ENCODE measurements at places on chromosomes 12 and 14. TPM values are rescaled to one million over a fixed set of nuclear protein-coding genes. Genes with fewer than 3 reads are reported as not detected.

GRCh38 chr12:31517994-31518393 lies 72.9 kb downstream of the DENND5B start:
- no peak for DNase-seq

GRCh38 chr14:35973770-35974169 lies 147.6 kb downstream of the BRMS1L start:
- no peak for DNase-seq

The KRT75 gene
- not detected for total RNA-seq

GRCh38 chr12:96988919-96989318 lies 81.9 kb downstream of the NEDD1 start:
- DNase-seq: no peak

GRCh38 chr14:57287745-57288144 lies 19.0 kb downstream of the AP5M1 start:
- no peak for DNase-seq

- no peak for DNase-seq
These were observed 59.8 kb downstream of the WASHC4 start for GRCh38 chr12:105167346-105167745.

The DAO gene
- total RNA-seq: not detected

GRCh38 chr12:52207895-52208294 lies 16.1 kb upstream of the KRT80 start:
- no peak for DNase-seq

GRCh38 chr12:114974826-114975639 lies 291.1 kb upstream of the TBX3 start:
- no peak for DNase-seq

- no peak for DNase-seq
These were observed 209.4 kb upstream of the PRICKLE1 start for GRCh38 chr12:42798811-42799438.

DNA sequence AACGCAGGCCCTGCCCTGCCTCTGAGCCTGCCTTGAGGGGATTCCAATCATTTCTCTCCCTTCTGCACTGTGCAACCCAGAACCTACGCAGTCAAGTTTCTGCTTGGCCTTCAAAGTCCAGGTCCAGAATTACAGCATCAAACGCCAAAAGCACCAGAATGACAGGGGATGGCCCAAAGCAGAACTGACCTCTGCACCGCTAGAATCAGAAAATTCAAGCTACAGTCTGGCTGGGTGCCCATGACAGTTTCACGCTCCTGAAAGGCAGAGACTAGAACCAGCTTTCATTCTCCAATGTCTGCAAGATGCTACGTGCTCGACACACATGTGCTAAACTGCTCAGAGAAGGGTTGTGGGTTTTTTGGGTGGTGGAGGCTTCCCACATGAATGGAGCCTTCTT lies 4.1 kb downstream of the CLMN start:
- no peak for DNase-seq

DNA sequence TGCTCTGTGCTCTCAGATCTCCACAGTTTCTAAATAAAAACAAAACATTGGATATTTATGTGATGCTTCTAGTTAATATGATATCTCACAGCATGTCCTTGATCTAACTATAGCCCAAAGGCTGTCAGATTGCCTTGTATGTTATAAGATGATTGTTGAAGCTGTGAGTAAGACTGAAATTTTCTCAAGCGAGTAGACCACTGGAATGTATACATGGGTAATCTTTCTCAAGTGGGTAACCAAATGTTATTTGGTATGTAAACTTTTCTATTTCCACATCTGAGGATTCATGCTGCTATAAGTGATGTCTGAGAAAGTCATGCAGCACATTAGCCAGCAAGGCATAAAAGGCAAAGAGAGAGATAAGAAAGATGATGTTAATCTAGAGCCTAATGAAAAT lies 886.7 kb downstream of the NRXN3 start:
- no peak for DNase-seq

DNA sequence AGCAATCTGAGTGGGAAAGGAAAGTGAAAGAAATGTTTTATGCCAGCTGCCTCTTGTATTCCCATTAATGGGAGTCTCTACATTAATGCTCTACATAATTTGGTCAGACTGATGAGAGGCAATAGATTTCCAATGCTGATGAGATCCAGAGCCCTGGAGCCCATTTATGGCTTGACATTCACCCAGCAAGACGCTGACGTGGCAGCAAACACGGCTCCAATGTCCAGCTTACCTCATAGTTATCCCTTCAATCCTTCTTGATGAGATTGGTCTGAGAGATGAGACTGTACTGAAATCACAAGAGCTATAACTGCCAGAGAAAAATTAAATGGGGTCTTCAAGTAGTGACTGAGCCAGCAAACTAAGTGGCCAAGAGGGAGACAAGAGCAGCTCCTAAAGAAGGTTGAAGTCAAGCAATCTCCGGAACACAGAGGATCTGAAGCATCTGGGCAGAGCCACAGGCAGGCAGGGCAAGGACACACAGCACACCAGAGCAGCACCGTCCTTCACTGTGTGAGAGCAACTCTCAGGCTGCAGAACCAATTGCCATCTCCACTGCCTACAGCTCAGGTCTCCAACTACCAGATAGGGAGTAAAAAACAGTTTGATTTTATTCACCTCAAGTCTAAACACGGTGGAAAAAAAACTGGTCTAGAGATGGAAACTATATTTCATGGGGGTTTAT lies 7.3 kb upstream of the MYO1A start:
- DNase-seq: no peak

- DNase-seq: no peak
These were observed 697 bp downstream of the ATP6V0A2 start for GRCh38 chr12:123712780-123713319.

- DNase-seq: no peak
These were observed 7.3 kb downstream of the ITFG2 start for GRCh38 chr12:2819810-2820209.

- DNase-seq: no peak
These were observed 295.8 kb upstream of the SEL1L start for GRCh38 chr14:81829447-81829846.

The MANSC1 gene
- 56.6 TPM for total RNA-seq

The HOTAIR gene
- total RNA-seq: 0.12 TPM

DNA sequence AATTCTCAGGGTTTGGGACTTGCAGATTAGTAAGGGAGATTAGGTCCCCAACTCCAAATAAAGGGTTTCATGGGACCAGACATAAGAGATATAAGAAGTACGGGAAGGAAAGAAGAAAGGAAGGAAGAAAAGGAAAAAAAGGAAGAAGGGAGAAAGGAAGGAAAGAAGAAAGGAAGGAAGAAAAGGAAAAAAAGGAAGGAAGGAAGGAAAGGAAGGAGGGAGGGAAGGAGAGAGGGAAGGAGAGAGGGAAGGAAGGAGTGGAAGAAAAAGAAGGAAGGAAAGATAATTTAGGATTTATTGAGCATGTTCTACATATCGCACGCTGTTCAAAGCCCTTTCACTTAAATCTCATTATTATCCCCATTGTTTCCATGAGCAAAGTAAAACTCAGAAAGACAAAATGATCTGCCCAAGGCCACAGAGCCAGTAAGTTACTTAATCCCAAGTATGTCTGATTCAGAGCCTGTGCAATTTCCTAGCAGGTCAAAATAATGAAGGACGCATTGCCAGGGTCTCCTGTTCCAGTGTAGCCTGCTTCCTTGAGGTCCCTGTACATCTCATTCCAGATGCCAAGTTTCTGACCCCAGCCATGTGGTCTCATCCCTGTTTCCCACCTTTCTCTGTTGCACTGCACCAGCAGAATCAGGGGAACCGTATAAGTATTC lies 3.9 kb upstream of the HDAC7 start:
- DNase-seq: no peak

GRCh38 chr12:905261-906031 lies 44.0 kb downstream of the RAD52 start:
- DNase-seq: no peak

GRCh38 chr12:90090929-90091651 lies 382.5 kb upstream of the ATP2B1 start:
- DNase-seq: no peak

DNA sequence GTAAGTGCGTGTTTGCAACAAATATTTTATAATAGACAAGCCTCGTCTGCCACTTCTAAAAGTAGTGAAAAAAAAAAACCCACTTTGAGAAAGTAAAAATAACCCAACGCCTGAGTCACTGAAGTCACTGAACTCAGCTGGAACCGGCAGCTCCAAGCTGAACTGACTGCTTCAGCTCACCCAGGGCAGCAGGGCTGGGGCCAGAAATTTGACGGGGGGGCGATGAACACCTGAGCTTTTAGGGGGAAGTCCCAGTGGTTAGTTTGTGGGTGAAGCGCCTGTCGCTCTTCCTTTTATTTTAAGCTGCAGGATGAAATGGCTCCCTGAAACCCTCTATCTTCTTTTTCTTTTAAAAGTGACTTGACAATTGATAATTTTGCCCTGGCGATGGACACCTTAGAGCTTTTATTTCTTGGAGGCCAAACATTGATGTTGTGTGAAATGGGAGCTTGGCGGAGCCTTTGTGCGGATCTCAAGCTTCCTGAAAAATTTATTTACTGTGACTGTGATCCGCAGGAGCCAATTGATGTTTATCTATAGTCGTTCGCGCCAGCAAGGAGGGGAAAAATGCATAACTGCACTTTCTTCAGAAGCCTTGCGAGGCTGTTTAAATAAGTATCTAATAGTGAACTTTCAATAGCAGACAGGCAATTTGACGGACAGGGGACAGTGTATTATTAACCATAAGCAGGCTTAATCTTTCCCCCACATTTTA lies 173.2 kb upstream of the MYL2 start:
- no peak for DNase-seq

DNA sequence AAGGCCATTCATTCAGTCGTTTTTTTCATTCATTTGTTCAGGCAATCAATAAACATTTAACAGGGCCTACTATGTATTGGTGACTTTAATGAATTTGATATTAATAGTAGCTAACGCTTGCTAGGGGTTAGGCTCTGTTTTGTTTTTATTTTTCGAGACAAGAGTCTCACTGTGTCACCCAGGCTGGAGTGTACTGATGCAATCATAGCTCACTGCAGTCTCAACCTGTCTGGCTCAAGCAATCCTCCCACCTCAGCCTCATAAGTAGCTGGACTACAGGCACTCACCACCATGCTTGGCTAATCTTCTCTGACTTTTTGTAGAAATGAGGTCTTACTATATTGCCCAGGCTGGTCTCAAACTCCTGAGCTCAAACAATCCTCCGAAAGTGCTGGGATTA lies 25.6 kb upstream of the MED13L start:
- no peak for DNase-seq

The PPP1R36 gene
- not detected for total RNA-seq

DNA sequence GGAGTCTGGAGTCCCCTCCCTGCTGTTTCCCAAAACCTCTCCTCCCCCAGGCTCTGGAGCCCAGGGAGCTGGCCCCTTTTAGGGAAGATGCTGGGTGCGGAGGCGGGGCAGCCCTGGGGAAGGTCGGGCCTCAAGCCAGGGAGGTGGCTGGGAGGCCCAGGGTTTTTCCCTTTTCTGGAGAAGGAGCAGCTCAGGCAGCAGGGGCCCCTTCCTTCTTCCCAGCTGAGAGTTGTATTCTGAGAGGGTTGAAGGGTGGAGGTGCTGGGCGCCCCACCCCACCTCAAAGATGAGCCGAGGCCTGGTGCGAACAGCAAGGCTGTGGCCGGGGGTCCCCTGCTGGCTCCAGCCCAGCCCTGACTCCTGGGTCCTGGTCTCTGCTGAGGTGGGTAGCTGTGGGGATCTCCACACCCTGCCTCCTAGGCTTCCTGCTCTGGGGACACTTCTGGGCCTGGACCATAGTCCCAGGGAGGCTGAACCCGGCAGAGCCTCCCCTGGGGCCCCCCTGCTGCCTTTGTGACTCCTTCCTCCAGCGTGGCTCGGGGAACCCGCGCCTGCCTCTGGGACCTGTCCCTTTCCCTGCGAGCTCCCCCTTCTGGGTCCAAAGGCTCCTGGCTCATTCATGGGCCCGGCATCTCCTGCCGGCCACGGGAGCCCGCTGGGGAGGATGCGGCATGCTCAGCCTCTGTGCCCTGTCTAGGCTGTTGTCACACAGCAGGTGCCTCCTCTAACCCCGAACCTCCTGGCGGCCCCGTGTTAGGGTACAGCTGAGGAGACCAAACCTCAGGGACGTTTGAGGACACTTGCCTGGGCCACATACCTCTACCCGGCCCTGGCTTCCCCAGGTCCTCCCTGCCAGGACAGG lies 4.4 kb downstream of the TRMT61A start:
- DNase-seq: no peak

DNA sequence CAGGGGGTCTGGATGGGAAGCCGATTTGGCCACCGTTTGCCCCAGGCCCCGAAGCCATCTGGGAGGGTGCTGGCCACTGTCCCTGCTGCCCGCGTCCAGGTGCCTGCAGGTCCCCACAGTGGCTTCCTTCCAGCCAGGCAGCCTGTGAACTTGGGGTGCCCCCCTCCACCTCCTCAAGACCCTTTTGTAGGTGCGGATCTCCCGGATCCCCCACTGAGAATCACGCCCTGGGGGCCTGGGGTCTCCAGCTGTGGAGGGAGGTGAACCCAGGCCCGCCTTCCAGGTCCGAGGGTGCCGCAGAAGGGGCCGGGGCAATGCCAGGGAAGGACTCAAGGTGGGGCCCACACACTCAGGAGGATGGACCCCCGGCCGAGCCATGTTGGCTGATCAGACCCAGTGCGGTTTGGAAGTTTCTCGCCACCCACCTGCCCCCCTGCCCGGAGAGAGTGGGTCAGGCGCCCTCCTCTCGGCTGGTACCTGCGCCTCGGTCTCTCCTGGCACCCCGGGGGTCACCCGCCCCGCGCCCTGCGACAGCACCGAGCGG lies 1.7 kb downstream of the MMP17 start:
- DNase-seq: no peak

The TDRD9 gene
- 0.10 TPM for total RNA-seq

GRCh38 chr14:50828721-50829488 lies 2.1 kb downstream of the NIN start:
- no peak for DNase-seq

GRCh38 chr12:65449400-65449799 lies 170.9 kb downstream of the MSRB3 start:
- DNase-seq: no peak

GRCh38 chr14:79144896-79145295 lies 974.7 kb downstream of the NRXN3 start:
- DNase-seq: no peak

GRCh38 chr12:94046626-94047410 lies 101.6 kb upstream of the PLXNC1 start:
- no peak for DNase-seq

GRCh38 chr12:11744410-11744801 lies 94.9 kb downstream of the ETV6 start:
- DNase-seq: no peak

- no peak for DNase-seq
These were observed 21.2 kb downstream of the MAX start for GRCh38 chr14:65080960-65081747.

The MYBPC1 gene
- total RNA-seq: not detected

GRCh38 chr12:49870501-49871262 lies 27.8 kb upstream of the BCDIN3D start:
- no peak for DNase-seq

The FOXA1 gene
- total RNA-seq: 0.44 TPM

The JPH4 gene
- total RNA-seq: not detected

The NANOG gene
- total RNA-seq: not detected

The PPP1R3E gene
- total RNA-seq: 1.3 TPM

- no peak for DNase-seq
These were observed 7.9 kb downstream of the B4GALNT3 start for GRCh38 chr12:467591-467990.

Data from glomerular endothelial cell (primary cell).